Erythroblast (primary cell): ENCODE measurements at places on chromosomes 12 and 14.
A peak's percentile ranks its signal among the peaks of the same experiment; 100 is the strongest.

DNA sequence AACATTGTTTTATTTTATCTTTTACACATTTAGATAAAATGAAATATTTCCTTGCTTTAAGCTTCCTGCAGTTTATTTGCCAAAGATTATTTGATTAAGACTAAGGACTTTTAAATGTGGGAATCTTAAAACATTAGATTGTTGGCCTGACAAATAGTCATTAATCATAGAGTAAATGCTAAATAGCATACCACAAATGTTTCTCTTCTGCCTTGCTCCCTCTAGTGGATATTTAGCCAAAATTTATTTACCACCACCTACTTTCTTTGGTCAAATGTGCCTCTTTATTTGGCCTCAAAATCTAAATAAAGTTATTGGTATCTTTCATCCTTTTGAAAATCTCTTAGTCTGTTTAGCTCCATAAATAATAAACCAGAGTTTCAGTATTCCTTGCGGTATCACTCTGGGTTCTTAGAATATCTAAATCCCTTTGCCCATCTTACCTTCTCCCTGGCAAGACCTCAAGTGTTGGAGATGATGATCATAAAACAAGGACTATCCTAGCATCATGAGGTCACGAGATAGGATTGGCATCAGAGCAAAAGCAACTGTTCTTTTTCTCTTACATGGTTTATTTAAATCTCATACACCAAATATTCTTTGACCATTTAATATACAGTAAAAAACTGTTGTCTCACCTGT is 150.6 kb upstream of the AEBP2 start:
- peak; percentile 7 for DNase-seq

DNA sequence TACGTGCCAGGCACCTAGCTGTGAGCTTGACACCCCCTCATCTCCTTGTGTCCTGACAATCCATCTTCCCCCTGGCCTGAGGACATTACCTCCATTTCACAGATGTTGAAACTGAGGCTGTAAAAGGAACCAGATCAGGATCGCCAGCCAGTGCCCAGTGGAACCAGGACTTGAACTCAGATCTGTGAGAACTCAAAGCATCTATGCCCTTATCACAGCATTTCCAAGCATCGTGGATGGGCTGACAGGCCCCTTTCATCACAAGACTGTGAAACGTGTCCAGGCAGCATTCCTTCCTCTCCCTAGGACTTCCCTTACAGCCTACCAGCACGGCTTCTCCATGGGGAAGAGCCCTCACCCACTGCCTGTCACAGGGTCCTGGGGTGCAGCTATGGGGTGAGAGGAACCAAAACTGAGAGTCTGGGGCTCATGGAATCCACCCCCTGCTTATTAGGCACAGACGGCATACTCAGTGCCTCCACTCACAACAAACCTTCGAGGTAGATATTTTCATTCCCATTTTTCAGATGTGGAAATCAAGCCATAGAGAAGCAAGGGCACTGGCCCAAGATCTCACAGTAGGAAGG is 26.9 kb downstream of the CMKLR1 start:
- DNase-seq, result no peak

DNA sequence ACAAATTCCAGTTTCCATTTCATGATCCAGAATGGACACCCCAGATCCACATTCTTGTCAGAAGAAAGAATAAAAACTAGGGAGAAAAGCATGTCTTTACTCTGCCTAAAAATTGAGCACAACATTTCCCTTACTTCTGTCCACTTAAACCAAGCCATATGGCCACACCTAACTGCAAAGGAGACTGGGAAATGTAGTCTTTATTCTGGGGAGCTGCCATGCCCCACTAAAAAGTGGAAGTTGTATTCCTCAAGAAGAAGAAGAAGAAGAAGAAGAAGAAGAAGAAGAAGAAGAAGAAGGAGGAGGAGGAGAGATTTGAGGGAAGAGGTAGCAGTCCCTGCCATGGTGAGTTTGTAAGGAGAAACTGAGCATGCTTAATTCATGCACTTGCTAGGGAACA is 84.5 kb downstream of the GPR65 start:
- DNase-seq, result no peak

GRCh38 chr12:101703487-101703886 is 6.0 kb downstream of the CHPT1 start:
- no peak for DNase-seq

GRCh38 chr14:34012978-34013720 is 62.3 kb upstream of the EGLN3 start:
- no peak for DNase-seq

DNA sequence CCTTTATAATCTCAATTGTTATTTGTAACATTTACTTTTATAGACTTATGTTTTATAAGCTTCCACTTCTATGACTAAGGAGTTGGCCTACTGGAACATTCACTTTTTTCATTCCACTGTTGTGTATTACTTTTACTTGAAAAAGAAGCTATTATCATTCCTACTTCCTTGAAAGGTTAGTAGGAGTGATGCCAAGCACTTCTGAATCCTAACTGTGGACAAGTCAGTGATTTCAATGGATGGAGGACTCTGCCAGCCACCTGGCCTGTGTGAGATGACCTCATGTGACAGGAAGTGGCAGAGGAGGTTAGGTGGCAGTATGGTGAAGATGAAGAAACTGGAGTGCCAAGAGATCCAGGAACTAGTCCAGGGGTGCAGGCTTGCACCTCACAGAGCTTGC is 46.0 kb downstream of the TECPR2 start:
- DNase-seq, result no peak

- DNase-seq, result no peak
These were observed 60.6 kb upstream of the DIO3 start for GRCh38 chr14:101500681-101501080.

GRCh38 chr14:68574906-68575305 is 218.0 kb downstream of the ZFP36L1 start:
- DNase-seq, result no peak

DNA sequence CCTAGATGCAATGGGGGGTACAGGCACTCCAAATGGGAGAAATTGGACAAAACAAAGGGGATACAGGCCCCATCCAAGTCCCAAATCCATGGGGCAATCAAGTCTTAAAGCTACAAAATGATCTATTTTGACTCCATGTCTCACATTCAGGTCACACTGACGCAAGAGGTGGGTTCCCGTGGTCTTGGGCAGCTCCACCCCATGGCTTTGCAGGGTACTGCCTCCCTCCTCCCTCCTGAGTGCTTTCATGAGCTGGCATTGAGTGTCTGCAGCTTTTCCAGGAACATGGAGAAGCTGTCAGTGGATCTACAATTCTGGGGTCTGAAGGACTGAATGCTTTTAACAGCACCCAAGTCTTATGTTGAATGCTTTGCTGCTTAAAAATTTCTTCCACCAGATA is 274.5 kb upstream of the LRIG3 start:
- DNase-seq, result no peak

DNA sequence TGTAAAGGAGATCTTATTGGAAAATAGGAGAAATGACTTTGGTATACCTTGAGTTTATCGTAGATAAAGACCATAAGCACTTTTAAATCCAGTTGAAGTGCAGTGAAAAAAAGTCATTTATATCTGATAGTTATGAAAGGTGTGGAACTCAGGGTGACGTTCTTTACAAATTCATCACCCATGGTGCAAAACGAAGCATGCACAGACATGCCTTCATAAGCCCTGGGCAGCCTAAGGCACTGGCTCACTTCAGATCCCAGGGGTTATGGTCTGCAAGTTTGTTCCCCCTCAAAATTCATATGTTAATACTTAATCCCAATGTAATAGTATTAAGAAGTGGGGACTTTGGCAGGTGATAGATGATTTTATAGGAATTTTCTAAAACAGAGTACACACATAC is 1216.4 kb upstream of the USP15 start:
- no peak for DNase-seq

DNA sequence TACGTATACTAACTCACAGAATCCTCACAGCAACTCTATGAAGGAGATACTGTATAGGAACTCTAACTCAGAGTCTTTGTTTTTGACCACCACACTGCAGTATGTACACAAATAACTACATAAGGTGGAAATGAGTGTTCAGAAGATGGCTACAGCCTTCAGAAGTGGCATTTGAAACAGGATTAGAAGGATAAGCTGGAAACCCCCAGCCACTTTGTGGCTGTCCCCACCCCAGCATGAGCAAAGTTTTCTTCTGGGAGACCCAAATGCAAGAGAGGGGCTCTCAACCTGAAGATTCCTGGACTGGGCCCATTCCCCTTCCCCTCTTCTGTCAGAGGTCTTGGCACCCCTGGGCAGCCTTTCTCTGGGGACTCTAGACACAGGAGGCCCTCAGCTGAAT is 43.2 kb upstream of the PNMA1 start:
- DNase-seq, result no peak

DNA sequence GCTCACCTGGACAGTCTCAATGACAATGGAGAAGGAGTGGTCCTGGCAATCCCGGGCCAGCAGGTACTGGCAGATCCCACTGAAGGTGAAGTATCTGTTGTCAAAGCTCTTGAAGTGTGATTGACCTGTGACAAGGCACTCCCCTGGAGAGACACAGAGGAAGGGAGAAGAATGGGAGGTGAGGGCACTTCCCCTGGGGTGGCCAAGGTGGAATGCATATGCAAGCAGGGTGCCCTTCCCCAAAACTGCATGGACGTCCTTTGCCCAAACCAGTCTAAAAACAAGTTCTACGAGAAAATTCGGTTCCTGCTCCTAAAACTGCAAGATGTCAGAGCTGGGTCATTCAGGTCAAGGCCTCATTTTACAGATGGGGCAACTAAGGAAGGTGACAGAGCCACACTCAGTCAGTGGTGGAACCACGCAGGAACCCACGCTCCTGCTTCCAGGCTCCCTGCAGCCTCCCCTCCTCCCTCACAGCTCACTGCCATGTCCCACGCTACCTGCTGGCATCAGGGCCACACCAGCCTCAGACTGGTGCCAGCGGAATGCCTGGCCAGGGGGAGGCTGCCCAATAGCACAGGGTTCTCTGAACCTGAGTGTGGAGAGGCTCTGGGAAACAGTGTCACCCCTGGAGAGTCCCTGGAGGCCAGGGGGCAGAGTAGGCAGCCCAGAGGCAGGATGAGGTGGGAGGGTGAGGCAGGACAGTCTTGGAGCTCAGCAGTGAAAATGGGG is 59.2 kb downstream of the VWF start:
- DNase-seq, result no peak

GRCh38 chr12:89210277-89210676 is 142.0 kb downstream of the DUSP6 start:
- no peak for DNase-seq

DNA sequence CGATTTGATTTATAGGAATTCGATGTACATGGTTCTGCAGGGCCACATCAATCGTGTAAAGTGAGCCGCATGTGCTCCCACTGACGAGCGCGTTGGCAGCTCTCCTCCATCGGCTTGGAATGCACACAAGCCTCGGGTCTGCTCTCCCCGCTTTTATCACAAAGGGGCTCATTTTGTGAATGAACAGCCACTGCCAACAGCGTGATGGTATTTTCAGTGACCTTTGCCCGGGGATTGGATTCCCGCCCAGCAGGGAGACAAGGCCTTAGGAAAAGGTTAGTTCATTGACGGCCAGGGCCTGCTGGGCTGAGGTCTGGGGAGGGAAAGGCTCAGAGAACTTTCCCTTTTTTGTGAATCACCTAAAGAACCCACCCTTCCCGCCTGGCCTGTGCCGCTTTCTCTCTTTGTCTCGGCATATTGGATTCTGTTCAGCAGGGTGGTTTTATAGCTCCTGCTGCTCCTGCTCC is 232.1 kb downstream of the MSRB3 start:
- no peak for DNase-seq

GRCh38 chr14:66345986-66346385 is 140.2 kb upstream of the CCDC196 start:
- DNase-seq, result no peak

- DNase-seq, result no peak
These were observed 154.1 kb upstream of the ATP2B1 start for GRCh38 chr12:89862511-89863445.

DNA sequence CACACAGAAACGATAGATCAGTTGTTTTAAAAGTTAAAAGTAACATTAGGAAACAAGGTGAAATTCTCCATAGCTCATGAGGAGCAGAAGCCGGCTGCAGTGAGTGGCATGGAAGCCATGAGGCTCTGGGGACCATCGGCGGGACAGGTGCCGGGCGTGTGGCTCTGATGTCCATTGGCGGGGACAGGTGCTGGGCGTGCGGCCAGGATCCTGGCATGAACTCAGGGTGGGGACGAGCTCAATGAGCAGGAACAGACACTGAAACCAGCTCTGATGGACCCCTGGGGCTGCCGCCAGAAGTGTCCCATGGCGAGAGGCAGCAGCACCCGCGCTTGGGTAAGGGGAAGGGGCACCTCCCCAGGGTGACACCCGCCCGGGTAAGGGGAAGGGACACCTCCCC is 75.1 kb downstream of the NOC4L start:
- DNase-seq, result no peak

DNA sequence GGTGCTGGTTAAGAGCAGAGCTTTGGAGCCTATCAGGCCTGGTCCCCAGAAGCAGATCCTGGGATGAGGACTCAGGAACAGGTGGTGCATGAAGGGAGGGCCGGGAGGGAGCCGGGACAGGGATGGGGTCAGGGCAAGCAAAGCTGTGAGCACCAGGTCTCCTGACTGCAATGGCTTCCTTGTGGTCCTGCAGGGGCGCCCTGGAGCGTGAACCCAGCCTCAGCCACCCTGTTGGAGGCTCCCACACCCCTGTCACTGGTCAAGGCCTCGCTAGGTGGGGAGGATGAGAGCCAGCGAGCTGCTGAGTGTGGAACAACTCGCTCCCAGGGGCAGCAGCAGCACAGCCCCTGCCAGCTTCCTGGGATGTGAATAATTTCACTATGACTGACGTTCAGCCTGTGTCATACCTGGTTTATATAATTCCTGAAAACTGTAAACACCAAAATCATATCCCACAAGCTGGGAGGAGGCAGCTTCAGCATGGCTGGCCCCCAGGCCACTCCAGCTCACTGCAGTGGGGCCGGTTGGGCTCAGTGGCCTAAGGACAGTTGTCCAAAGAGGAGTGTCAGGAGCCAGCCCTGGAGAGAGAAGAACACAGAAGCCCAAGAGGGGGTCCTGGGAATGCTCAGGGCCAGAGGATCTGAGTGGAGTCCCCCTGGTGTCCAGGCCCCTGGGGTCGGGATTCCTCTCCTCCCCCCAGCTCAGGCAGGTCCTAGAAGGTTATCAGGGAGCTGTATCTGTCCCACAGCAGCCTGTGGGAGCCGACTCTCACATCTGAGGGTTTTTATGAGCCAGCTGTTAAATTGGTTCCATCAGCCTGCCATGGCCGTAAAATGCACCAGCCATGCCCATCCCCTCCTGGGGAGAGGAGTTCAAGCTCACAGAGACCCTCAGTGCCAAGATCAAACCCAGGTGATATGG is 272.9 kb downstream of the ADGRD1 start:
- DNase-seq, result no peak
